ENCODE measurements at places on chromosomes 11 and 22.
A peak's percentile ranks its signal among the peaks of the same experiment; 100 is the strongest.

GRCh38 chr22:45420539-45420938 lies 7.0 kb downstream of the RIBC2 start:
- DNase-seq: no peak

DNA sequence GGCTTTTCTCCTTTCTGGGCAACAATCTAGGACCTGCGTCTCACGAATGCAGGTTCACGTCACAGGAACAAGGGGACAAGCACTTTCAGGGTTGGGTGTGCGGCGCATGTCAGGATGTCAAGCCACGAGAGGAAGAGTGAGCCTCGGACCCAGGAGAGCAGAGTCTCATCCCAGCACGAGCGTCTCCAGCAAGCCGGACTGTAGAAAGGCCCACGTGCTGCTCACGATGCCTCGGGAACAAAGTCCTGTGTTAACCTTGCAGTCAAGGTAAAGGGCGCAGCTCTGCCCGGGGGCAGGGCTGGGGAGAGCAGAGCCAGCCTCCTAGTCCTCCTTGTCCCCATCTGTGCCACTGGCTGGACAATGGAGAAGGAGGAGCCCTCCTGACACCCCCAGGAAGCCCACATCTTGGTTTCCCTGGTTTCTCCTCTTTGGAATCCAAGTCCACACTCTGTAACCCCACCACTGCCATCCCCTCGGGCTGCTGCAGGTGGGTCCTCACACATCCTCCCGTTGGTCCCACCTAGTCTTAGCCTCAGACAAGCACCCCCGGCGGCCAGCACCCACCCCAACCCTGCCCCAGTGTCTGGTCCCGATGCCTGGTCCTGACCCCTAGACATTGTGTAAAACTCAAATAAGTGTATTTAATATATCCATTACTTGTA lies 63.4 kb downstream of the CELSR1 start:
- DNase-seq: no peak

DNA sequence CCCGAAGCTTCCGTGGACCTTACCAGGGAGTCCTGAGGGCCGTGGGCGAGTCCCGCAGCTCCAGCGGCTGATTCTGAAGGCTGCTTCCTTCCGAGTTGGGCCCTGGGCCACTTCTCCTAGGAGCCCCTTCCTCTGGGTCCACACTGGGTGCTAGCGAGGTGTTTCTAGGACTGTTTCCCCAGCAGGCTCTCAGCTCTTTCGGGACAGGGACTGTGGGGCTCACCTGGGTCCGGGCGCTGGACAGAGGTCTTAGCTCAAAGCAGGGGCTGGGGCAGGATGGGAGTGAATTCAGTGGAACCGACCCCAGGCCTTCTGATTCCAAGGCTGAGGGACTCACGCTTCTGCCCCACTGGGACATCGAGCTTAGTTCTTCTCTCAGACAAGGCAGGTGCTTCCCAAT lies 29.3 kb upstream of the CSNK1E start:
- no peak for DNase-seq

DNA sequence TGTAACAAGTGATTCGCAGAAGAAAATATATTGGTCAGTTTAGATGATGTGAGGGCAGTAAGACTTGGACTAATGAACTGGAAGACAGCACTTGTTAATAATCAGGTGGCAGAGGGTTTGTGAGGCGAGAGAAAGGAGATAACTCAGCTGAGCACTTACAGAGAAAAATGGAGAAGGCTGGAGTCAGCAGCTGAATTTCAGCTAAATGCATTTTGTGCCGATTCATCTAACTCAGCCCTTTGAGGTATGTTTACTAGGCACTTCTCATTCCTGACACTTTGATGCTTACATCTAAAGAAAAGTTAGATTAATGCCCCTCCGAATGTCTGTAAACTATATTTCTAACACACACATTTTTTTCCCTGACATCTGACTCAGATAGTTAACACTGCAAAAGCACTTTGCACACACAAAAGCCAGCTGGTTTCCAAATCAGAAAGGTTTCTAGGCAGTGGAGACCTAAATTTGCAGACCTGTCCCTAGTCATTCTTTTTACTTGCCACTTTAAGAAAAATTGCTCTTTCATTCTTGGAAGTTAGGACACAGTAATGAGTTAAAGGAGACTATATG lies 859.5 kb upstream of the CCDC90B start:
- no peak for DNase-seq

DNA sequence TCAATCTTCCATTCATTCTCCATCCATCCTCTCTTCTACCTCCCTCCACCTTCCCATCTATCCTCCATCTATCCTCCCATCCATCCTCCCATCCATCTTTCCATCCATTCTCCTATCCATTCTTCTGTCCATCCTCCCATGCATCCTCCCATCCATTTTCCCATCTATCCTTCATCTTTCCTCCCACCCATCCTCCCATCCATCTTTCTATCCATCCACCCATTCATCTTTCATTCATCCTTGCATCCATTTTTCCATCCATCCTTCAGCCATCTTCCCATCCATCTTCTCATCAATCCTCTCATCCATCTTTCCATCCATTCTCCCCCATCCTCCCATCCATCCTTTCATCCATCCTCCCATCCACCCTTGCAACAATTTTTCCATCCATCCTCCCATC lies 27.5 kb downstream of the IGLL1 start:
- no peak for DNase-seq

- DNase-seq: no peak
Measured at GRCh38 chr11:2444821-2445745, at the start of gene KCNQ1. TSS of gene KCNQ1 (plus strand) at chr11:2445008. CDS start at chr11:2445099, 91 bp downstream.

GRCh38 chr22:40328546-40329456 lies 17.5 kb upstream of the ADSL start:
- DNase-seq: no peak

- DNase-seq: peak; percentile 55
Measured at GRCh38 chr11:131745405-131745804, 375.0 kb downstream of the NTM start.
